ENCODE measurements at places on chromosomes 11 and 22.

DNA sequence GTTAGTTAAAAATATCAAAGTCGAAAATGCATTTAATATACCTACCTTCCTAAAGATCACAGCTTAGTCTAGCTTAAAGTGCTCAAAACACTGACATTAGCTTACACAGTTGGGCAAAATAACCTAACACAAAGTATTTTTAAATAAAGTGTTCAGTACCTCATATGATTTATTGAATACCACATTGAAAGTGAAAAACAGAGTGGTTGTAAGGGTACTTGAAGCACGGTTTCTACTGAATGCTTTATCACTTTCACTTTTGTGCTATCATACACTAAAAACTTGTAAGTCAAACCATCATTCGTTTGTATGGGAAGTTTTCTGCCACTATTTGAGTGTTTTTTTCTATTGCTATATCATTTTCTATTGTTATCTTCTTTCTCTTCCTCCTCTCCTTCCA, 36.6 kb downstream of the ZBTB44 start:
- H3K27me3 ChIP-seq, result no peaks in the 10 kb centered on the region
- H3K27ac ChIP-seq, result no peak overlapping the region
- DNase-seq, result no peak
- H3K4me1 ChIP-seq, result no peaks in the 10 kb centered on the region

DNA sequence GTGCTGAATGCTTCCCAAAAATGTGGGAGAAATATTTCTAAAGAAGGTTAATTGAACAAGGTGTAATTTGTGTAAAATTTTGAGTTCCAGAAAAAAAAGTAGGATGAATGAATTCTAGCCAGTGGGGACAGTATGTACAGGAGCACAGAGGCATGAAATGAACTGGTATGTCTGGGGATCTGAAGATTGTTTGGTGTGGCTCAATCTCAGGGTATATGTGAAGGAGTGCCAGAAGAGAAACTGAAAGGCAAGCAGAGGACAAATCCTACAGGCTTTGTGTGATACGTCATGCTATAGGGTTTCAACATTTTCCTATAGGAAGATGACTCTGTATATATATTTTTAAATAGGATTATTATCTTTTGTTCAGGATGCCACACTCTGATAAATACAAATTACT, 126.9 kb downstream of the FAM181B start:
- no peaks in the 10 kb centered on the region for H3K36me3 ChIP-seq
- DNase-seq, result no peak
- H3K4me1 ChIP-seq, result no peaks in the 10 kb centered on the region
- H3K27ac ChIP-seq, result no peak overlapping the region

- H3K4me3 ChIP-seq, result no peak overlapping the region
- H3K27me3 ChIP-seq, result peaks cover 4% of the 10 kb centered on the region
- no peaks in the 10 kb centered on the region for H3K4me1 ChIP-seq
- DNase-seq, result no peak
These were observed 92.9 kb downstream of the NELL1 start for GRCh38 chr11:20762116-20762844.

GRCh38 chr22:30855677-30856518, 112.7 kb downstream of the MORC2 start:
- no peak overlapping the region for H3K27ac ChIP-seq
- peaks cover 32% of the 10 kb centered on the region for H3K36me3 ChIP-seq
- DNase-seq, result no peak
- H3K27me3 ChIP-seq, result no peaks in the 10 kb centered on the region
- H3K4me3 ChIP-seq, result no peak overlapping the region

DNA sequence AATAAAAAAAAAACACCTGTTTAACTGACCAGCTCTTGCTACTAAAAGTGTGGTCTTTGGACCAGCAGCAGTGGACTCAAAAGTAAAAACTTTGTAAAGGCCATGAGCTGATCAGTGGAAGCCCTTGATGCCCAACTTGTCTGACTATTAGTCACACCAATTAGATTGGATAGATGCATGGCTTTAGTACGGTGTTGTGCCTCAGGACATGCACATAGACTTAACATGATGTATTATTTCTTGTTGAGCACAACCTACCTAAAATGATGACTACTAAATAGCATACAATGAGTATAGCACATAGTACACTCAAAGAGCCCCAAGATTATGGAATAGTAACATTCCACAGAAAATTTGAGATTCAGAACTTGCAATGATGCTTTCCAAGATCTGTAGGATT, 95.1 kb upstream of the FIBIN start:
- H3K4me3 ChIP-seq, result no peak overlapping the region
- no peaks in the 10 kb centered on the region for H3K36me3 ChIP-seq
- no peaks in the 10 kb centered on the region for H3K27me3 ChIP-seq
- H3K27ac ChIP-seq, result no peak overlapping the region
- no peaks in the 10 kb centered on the region for H3K4me1 ChIP-seq

DNA sequence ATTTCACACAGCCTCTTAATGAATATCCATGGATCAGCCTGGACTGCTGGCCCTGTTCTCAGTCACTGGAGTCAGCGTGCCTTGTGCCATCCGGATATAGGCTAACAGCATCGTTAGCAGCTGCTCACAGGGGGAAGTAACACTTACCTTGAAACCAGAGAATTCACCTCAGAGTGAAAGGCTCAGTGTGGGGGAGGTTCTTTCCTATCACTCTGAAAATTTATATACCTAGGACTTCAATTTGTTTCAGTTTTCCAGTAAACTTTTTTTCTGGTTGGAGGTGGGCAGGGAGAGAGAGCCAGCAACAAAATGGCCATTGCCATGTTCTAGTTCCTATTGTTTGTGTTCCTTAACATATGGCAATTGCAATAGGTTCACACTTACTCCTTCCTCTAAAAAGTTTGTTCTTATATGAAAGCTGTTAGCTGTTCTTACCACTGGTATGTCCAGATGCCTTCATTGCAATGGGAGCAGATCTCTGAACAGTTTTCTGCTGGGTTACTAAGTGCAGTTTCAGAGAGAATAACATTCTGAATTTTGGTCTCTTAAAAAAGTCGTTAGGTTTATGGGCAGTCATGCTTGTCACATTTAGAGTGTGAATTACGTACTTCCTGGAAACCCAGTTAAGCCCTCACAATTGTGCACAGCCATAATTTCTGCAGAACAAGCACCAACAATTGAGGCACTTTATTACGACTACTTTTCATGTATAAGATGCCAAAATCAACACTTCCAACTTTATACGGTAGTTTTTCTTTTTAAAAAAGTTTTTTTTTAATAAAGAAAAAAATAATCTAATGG, 247.6 kb downstream of the CADM1 start:
- no peak overlapping the region for H3K4me3 ChIP-seq
- no peak for DNase-seq
- no peaks in the 10 kb centered on the region for H3K36me3 ChIP-seq

DNA sequence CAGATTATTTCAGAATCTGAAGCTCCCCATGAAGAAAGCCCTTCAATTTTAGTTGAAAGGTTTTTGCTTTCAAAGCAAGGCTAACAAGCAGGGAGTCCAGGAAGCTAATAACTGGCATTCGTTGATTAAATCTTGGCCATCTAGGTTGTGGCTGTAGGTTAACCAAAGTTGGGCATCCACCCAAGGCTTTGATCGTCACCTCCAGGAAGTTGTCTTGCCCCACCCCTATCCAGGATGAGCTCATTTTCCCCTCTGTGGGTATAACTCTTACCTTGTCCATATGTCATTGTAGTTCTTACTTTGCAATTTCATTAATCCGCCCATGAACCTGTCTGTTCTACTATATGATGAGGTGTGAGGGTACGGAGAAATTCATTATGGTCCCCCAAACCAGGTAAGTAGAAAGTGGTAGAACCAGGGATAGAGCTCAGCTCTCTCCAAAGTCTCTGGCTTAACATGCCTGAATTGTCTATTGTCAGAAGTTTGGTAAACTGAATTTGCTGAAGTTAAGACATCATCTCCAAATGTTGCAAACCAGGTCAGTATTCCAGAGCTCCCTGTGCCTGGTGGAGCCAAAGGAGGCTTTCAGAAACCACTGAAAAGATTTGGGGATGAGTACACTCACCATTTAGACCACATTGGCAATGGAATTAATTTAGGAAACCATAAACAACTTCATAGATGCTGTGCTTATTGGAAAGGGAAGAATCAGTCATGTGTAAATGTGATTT, 97.1 kb downstream of the CD44 start:
- H3K36me3 ChIP-seq, result peaks cover 4% of the 10 kb centered on the region
- peak overlapping the region; percentile 24 for H3K27ac ChIP-seq
- H3K4me3 ChIP-seq, result no peak overlapping the region
- H3K4me1 ChIP-seq, result peaks cover 24% of the 10 kb centered on the region
- no peaks in the 10 kb centered on the region for H3K27me3 ChIP-seq

GRCh38 chr22:45612940-45613339, 58.7 kb upstream of the ATXN10 start:
- H3K4me3 ChIP-seq, result no peak overlapping the region
- H3K27ac ChIP-seq, result peak overlapping the region; percentile 36
- DNase-seq, result no peak
- H3K36me3 ChIP-seq, result no peaks in the 10 kb centered on the region
- H3K27me3 ChIP-seq, result no peaks in the 10 kb centered on the region

GRCh38 chr22:42074846-42075676, 1.0 kb downstream of the PHETA2 start:
- H3K27ac ChIP-seq, result no peak overlapping the region
- peak overlapping the region; percentile 36 for H3K4me3 ChIP-seq
- no peaks in the 10 kb centered on the region for H3K27me3 ChIP-seq
- H3K36me3 ChIP-seq, result no peaks in the 10 kb centered on the region
- H3K4me1 ChIP-seq, result peaks cover 5% of the 10 kb centered on the region

GRCh38 chr11:72358466-72359405, 75.6 kb downstream of the CLPB start:
- DNase-seq, result no peak
- peaks cover 3% of the 10 kb centered on the region for H3K36me3 ChIP-seq
- H3K27ac ChIP-seq, result no peak overlapping the region
- H3K4me1 ChIP-seq, result no peaks in the 10 kb centered on the region
- H3K27me3 ChIP-seq, result no peaks in the 10 kb centered on the region

DNA sequence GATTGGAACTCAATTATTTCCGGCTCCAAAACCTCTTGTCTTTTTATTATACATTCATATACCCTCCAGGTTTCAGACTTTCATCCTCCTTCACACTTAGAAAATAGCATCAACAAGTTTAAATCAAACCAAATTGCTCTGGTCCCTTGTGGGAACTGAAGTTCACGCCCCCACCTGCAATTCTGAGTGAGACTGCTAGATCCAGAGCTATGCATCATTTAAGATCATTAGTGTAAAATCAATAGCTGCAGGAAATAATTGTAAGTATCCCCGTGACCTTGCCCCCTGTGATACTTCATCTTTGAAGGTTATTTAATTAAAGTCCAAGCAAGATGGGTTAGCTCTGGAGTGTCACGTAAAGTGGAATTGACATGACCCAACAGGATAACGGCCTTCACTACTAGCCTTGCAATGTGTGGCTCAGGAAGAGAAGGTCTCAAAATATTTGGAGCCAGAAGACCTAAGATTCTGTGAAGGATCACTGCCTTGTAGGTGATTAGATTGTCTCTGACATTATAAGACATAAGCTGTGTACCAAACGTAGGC, 742.2 kb upstream of the LRRC4C start:
- no peak for DNase-seq
- H3K36me3 ChIP-seq, result no peaks in the 10 kb centered on the region
- no peak overlapping the region for H3K4me3 ChIP-seq
- no peaks in the 10 kb centered on the region for H3K4me1 ChIP-seq
- H3K27me3 ChIP-seq, result no peaks in the 10 kb centered on the region

- H3K27me3 ChIP-seq, result no peaks in the 10 kb centered on the region
- no peak for DNase-seq
- peaks cover 36% of the 10 kb centered on the region for H3K36me3 ChIP-seq
- H3K4me3 ChIP-seq, result no peak overlapping the region
These were observed 4.0 kb downstream of the CCDC90B start for GRCh38 chr11:83282084-83282716.

- peak overlapping the region; percentile 76 for H3K4me3 ChIP-seq
- H3K27ac ChIP-seq, result peak overlapping the region; percentile 71
- H3K27me3 ChIP-seq, result no peaks in the 10 kb centered on the region
These were observed 669 bp upstream of the BCR start for GRCh38 chr22:23179381-23180299.

DNA sequence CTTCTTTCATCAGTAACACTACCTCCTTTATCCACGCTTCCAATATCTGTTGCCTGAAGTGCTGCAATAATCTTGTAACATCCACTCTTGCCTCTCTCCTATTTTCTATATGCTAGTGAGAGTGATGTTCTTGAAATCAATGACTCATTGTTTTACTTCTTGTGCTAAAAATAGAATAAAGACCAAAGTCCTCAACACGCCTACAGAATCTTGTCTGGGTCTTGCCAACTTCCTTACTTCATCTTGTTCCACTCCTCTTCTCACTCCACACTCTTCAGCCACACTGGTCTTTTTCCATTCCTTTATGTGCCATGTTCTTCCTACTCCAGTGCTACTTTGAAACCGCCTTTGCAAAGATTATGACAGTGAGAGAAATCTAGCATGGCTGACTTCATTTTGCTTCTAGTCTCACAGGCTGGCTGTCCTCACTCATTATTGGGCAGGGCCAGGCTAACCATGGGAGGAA, 136.4 kb downstream of the CCDC81 start:
- no peaks in the 10 kb centered on the region for H3K27me3 ChIP-seq
- H3K4me1 ChIP-seq, result peaks cover 44% of the 10 kb centered on the region
- no peak for DNase-seq
- no peak overlapping the region for H3K4me3 ChIP-seq

DNA sequence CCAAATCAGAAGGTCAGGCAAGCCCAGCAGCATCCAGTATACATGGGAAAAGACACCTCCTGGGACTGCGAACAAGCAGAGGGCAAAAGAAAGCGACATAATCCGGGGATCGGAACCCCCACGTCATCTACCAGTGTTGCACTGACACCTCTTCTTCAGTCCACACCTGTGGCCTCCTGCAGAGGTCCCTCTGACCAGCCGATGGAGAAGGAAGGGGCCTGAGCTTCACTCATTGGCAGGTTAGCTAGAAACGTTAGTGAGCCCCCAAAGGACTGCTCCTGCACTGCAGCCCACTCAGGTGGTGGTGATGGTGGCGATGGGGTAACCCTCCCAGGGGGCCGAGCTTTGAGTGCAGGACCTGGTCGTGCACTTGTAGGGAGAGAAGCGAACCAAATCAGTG, 22.1 kb downstream of the ASCL2 start:
- no peak overlapping the region for H3K4me3 ChIP-seq
- no peak overlapping the region for H3K27ac ChIP-seq
- no peaks in the 10 kb centered on the region for H3K4me1 ChIP-seq
- no peaks in the 10 kb centered on the region for H3K36me3 ChIP-seq
- peak; percentile 24 for DNase-seq
- no peaks in the 10 kb centered on the region for H3K27me3 ChIP-seq

DNA sequence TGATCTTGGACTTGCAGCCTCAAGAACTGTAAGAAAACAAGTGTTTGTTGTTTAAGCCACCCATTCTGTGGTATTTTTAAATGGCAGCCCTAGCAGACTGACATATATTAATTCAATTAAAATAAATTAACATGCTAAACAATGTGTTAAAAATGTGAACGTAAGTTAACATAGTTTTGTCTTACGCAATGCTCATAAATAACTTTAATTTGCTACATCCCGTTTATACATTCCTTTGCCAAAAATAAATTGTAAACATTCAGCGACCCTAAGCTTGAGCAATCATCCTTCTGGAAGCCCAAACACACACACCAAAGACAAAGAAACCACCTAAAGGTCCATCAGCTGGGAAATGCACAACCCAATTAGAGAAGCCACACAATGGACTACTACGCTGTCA, 70.4 kb downstream of the CELSR1 start:
- H3K36me3 ChIP-seq, result peaks cover 17% of the 10 kb centered on the region
- peaks cover 13% of the 10 kb centered on the region for H3K4me1 ChIP-seq
- H3K27me3 ChIP-seq, result no peaks in the 10 kb centered on the region
- no peak overlapping the region for H3K27ac ChIP-seq

Data from RWPE2 (cell line).